ENCODE measurements at places on chromosomes 4 and X.

GRCh38 chr4:174377613-174378012 is 93.9 kb downstream of the CEP44 start:
- no peak for DNase-seq

DNA sequence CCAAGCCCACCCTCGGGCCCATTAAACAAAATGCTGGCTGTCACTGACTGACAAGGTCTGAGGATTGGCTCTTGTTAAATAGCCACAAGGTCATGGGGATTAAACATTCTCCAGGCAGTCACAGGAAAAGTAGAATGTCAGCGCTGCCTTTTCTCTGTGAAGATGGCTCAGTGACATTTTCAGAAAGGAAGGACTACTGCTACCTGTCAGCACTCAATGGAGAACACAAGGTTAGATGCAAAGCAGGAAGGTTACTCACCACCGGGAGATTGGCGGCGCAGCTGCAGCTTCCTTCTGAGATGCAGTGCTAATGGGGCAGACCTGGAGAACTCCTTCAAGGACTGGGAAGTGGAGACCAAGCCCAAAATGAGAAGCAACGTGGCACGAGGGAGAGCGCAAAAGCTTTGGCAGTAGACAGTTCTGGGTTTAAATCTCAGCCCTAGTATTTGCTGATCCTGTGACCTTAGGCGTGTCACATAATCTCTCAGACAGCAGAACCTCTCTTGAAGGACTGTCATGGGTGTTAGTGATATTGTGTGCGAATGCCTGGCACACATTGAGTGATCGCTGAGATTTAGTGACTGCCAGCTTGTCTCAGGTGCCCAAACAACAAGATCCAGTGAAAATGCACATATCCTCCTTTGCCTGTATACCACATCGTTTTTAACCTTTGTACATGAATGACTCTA is 213.1 kb upstream of the BOD1L1 start:
- no peak for DNase-seq

GRCh38 chr4:10619220-10619619 is 65.3 kb downstream of the CLNK start:
- DNase-seq, result no peak

- DNase-seq, result no peak
Observed at GRCh38 chr4:182906786-182907185, 10.4 kb downstream of the DCTD start.

- no peak for DNase-seq
Observed at GRCh38 chr4:8150152-8151090, 8.2 kb downstream of the ABLIM2 start.

- DNase-seq, result no peak
Observed at GRCh38 chr4:176726803-176727202, 65.9 kb downstream of the VEGFC start.

GRCh38 chr4:55927803-55928437 is 20.8 kb upstream of the CEP135 start:
- DNase-seq, result no peak

DNA sequence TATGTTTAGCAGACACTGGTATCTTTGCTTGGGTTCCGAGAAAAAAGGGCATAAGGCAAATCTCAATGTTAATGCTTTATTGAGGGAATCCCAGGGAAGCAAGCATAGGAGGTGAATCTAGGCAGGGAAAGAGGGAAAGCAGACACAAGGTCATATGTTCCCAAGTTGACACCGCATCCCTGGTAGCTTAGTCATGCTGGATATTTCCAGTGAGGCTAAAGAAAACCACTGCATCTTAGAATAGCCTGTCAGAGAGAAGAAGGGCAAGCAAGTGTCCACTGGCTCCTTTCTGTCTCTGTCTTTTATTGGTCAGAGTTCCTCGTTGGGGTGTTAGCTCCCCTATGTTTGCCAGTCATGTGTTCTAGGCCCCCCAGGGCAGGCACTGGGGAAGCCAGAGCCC is 104.7 kb downstream of the NKX6-1 start:
- no peak for DNase-seq

DNA sequence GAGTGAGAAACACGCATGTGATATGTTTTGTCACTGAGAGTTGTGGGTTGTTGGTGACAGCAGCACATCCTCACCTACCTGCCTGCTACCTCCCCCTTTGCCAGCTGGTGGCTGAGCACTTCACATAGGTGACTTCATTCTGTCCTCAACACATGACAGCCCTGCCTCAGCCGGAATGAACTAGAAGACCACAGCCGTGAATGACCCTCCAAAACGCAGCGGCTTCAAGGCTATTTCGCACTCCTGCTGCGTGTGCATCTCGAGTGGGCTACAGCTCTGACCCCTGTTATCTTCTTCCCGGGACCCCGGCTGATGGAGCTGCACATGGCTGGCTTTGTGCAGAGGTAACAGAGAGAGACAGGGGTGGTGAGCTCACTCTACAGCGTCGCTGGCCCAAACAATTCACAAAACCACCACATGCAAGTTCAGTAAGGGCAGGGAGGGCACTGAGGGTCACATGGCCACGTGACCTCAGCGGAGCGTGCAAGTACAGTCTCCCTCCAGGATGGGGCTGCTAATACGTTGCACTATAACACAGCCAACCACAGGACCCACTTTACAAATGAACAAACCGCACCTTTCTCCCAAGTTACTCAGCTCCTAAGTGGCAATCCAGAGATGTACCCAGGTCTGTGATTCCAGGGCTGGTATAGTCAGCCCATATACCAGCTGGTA is 6.3 kb upstream of the PPP2R2C start:
- DNase-seq, result no peak

DNA sequence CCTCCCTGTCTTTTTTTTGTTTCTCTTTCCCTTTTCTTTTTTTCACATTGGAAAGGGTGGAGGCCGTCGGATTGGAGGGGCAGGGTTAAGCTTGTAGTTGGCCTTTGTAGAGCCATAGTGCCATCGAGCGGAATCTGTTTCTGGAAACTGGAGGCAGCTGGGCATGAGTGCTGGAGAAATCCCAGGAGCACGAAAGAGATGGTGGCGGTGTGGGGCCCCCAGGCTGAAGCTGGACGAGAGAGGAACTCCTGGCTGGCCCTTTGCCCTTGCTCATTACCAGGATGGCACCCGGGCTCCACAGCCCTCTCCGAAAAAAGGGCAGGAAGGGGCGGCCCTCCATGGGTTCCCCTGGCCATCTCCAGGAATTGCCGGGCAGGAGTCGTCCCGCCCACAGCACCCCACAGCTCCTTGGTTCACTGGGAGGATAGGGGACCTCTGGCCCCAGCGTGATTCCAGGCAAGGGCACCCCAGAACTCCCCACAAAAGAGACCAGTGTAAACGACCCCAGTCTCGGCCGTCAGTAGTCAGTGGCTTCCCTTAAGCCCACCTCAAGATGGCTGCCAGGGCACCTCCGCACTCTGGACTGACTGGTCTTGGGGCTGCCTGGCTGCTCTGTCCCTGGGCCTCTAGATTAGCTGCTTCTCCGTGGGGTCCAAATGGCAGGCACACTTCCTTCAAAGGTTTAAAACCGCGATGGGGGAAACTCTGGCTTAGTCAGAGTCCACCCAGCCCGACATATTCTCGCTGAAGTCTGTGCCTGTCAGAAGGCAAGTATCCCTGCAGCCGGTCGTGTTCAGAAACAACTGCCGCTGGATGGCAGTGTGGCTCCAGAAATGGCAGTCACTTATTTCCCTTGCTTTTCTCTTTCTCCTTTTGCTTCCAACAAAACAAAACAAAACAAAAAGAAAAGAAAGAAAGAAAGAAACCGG is 74.1 kb downstream of the NBDY start:
- DNase-seq, result no peak

- DNase-seq, result no peak
Observed at GRCh38 chr4:148007314-148007760, 275.4 kb downstream of the ARHGAP10 start.

GRCh38 chr4:54447304-54447703 is 210.5 kb upstream of the KIT start:
- DNase-seq, result no peak

GRCh38 chr4:1939664-1940509 is 68.7 kb downstream of the NSD2 start:
- no peak for DNase-seq

GRCh38 chr4:103719830-103720207 is at the start of gene TACR3:
Gene TACR3 (minus strand): TSS chr4:103719985. CDS start chr4:103719675, 310 bp downstream.
- DNase-seq, result no peak
